ENCODE measurements at places on chromosomes 16 and 17. TPM values are rescaled to one million over a fixed set of nuclear protein-coding genes. Genes with fewer than 3 reads are reported as not detected.

DNA sequence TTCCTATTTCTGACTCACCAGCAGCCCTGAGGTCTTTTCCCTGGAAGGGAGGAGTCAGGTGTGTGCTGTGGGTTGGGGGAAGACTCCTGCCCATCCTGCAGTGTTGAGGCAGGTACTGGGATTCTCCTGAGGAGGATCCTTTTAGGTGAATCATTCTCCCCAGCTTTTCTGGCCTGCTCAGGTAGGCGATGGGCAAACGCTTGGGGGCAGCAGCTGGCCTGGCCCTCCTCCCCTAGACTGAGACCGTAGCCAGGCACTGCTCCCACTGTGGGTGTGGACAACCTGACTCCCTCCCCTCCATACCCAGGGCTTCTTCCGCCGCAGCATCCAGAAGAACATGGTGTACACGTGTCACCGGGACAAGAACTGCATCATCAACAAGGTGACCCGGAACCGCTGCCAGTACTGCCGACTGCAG is 15.1 kb downstream of the GJD3 start:
- no peak for DNase-seq

DNA sequence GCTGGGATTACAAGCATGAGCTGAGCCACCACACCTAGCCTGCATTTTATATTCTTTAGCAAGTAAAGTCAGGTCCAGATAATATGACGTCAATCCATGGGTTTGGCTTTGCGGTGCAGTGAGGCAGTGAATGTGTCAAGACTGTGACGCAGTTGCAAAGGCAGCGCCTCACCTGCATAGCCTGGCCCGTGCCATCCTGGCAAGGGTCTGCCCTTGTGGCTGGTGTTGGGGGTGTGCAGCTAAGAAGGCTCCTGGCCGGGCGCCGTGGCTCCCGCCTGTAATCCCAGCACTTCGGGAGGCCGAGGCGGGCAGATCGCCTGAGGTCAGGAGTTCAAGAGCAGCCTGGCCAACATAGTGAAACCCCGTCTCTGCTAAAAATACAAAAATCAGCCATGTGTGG is 7.0 kb downstream of the PDF start:
- no peak for DNase-seq

The FSCN2 gene
- total RNA-seq = 6.1 TPM

GRCh38 chr16:63787014-63787413 is 1334.8 kb downstream of the CDH11 start:
- DNase-seq = no peak

The SDK2 gene
- 12.3 TPM for total RNA-seq

The TPPP3 gene
- 21.7 TPM for total RNA-seq

- DNase-seq = peak; percentile 18
Measured at GRCh38 chr17:19247473-19247872, 10.3 kb downstream of the EPN2 start.
